Bone marrow (tissue), 2 donors: ENCODE measurements at places on chromosomes 7 and 10.
A peak's percentile ranks its signal among the peaks of the same experiment; 100 is the strongest.

- no peak for DNase-seq
These were observed 1208.0 kb downstream of the SORCS1 start for GRCh38 chr10:105956550-105956949.

DNA sequence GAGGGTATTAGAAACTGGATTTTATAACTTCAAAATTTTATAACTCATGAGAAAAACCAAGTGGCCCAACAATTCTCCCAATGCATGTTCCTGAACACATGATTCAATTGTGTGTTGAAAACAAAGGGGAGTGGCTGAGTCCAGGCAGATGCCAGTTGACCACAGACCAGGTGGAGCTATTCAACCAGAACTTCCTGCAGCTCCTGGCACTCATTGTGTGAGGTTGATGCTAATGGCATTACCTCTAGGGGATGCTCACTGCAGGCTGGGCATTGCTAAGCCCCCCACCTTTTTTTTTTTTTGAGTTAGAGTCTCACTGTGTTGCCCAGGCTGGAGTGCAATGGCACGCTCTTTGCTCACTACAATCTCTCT, 20.3 kb downstream of the MYOF start:
- no peak for DNase-seq

GRCh38 chr10:87578842-87579401, 74.2 kb downstream of the MINPP1 start:
- DNase-seq = no peak

DNA sequence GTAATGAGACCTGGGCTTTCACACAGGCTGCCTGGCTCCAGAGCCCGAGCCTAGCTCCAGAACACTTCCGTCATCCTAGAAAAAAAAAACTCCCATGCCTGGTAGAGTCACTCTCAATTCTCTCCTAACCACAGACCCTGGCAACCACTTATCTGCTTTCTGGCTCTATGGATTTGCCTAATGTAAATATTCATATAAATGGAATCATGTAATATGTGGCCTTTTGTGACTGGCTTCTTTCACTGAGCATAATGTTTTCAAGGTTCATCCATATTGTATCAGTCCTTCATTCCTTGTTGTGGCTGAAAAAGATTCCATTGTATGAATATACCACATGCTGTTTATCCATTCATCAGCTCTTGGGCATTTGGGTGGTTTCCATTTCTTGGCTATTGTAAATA, 167.7 kb upstream of the MKLN1 start:
- no peak for DNase-seq

- DNase-seq = no peak
These were observed 112.4 kb downstream of the ST7 start for GRCh38 chr7:117065571-117066150.

- no peak for DNase-seq
These were observed 717.1 kb downstream of the GRID1 start for GRCh38 chr10:85649461-85649860.

GRCh38 chr10:73251683-73252444, 580 bp downstream of the MRPS16 start:
- no peak for DNase-seq

DNA sequence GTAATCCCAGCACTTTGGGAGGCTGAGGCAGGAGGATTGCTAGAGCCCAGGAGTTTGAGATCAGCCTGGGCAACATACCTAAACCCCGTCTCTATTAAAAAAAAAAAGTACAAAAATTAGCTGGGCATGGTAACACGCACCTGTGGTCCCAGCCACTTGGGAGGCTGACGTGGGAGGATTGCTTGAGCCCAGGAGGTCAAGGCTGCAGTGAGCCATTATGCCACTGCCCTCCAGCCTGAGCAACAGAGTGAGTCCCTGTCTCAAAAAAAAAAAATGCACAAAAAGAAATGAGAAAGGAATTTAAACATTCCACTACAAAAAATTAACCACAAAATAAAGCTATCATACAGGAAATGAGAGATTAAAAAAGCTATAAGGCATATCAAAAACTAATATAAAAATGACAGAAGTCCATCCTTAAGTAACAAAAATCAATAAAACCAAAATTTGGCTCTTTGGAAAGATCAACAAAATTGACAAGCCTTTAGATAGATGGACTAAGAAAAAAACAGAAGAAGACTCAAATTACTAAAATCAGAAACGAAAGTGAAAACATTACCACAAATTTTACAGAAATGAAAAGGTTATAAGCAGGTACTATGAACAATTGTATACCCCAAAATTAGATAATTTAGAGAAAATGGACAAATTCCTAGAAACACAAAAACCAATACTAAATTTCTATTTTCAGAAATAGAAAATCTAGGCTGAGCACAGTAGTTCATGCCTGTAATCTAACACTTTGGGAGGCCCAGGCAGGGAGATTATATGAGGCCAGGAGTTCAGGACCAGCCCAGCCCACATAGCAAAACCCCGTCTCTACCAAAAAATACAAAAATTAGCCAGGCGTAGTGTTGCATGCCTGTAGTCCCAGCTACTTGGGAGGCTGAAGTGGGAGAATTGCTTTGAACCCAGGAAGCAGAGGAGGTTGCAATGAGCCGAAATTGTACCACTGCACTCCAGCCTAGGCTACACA, 42.4 kb upstream of the NANOS1 start:
- DNase-seq = no peak

DNA sequence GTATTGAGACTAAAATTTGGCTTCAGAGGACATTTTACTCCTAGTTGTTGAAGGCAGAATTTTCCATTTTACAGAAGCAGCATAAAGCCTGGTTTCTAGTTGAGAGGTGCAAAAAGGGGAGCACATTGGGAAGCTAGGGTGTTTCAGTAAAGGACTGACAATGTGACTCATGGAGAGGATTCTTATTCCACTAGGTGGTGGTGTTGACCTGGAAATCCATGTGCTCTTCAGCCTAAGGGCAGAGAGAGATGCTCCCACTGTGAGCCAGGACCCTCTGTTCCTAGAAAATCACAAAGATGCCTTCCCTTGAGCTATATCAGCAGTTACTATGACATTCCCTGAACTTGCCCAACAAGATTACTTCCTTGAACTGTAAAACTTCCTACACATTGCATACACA, 687.8 kb downstream of the IPMK start:
- DNase-seq = no peak

DNA sequence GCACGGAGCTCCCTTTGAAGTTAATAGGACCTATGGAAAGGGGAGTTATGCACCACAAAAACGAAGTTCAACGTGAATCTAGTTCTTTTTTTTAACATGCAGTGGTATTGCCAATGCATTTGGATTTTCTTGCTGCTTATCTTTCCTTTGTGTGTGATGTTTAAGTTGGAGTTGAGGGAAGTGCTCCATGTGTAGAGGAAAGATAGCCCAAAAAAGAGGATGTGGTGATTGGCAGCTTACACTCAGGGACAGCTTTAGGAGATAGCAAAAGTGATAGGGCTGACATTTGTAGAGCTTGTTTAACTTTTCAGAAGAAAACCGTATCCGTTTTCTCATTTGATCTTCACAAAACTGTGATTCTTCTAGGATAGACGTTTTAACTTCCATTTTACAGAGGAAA, 101.3 kb downstream of the MDFIC start:
- DNase-seq = peak; percentile 84

GRCh38 chr10:92751827-92752226, 62.1 kb downstream of the HHEX start:
- DNase-seq = no peak

- DNase-seq = no peak
These were observed 35.8 kb downstream of the PARP12 start for GRCh38 chr7:140026935-140027334.

- DNase-seq = no peak
These were observed 47.2 kb upstream of the RHEB start for GRCh38 chr7:151566897-151567320.

DNA sequence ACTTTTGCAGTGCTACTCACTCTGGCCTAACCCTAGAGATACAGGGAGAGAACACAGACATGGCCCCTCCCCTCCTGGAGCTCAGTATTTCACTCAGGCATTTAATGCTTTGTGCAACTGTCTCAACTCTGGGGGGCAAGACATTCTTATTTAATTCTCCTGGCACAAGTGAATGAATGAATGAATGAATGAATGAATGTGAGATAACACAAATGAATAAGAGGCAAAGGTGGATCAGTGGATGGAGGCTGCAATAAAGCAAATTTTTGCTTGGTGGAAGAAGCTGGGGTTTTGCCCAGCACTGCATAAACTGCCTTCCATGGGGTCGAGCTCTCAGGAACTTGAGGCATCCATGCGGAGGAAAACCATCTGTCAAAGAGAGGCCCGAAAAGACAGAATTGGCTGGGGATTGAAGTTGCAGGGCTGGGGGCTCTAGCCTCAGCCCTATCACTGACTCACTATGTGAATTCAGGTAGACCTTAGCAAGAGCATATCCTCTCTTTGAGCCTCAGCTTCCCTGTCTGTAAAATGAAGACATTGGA, 441.4 kb upstream of the ZMIZ1 start:
- DNase-seq = no peak

- DNase-seq = no peak
These were observed 23.5 kb downstream of the SGCE start for GRCh38 chr7:94632338-94633013.

- DNase-seq = no peak
These were observed 95.8 kb upstream of the TNS3 start for GRCh38 chr7:47677664-47678063.

DNA sequence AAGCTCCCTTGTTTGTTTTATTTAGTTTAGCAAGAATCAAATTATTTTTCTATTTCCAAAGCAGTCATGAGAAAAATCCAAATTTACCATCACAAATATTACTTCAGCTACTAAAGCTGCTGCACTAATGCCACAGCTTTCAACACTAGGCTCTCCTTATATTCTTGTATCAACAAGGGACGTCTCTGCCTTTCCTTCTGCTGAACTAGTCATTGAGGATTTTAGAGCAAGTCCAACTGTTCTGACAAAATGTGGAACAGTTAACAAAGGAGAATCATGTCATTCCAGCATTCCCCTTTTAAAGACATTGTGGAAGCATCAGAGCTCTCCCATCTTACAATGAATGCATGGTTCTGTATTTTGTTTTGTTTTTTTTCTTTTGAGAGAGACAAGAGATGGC, 28.6 kb downstream of the FAM13C start:
- DNase-seq = no peak

DNA sequence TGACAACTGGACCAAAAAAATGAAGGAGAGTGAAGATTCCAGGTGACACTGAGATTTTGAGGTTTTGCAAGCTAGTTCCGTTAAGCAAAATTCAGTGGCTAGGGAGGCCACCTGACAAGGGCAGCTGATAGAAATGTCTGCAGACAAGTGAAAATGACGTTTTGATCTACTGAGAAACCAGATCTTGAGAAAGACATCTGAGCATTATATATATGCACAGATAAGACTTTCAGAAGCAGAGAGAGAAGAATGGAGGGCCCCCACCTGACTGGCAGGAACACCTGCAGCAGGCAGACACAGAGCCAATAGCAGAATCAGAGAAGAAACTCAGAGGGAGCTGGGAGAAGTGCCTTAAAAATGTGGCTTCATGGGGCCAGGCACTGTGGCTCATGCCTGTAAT, 76.1 kb upstream of the LRGUK start:
- DNase-seq = no peak

- no peak for DNase-seq
These were observed 443.3 kb downstream of the GFRA1 start for GRCh38 chr10:115829521-115830205.

DNA sequence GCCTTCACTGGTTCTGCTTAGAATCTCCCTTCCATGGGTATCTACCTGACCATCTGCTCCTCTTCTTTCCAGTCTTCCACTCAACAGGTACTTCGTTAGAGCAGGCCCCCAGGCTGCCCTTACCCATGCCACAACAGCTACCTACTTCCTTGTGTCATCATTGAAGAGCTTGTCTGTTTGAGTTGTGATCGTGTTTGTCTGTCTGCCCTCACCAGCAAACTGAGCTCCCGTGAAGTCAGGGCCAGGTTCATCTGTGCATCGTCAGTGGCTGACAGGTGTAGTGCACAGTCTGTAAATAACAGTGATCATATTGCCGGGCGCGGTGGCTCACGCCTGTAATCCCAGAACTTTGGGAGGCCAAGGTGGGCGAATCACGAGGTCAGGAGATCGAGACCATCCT, 5.0 kb downstream of the NIPSNAP2 start:
- no peak for DNase-seq

DNA sequence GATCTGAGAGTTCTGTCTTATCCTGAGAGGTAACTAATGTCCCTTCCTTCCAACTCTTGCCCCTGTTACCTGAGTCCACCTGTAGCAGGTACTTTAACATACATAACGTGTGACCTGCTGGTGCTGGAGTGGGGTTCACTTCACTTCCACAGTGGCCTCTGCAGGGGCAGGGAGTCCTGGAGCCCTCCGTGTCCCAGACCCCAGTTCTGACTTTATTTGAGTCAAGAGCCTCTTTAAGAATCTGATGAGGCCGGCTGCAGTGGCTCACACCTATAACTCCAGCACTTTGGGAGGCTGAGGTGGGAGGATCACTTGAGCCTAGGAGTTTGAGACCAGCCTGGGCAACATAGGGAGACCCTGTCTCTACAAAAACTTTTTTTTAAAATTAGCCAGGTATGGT, 117.0 kb upstream of the RET start:
- no peak for DNase-seq

GRCh38 chr7:26156451-26157420, 4.7 kb downstream of the NFE2L3 start:
- peak; percentile 67 for DNase-seq

DNA sequence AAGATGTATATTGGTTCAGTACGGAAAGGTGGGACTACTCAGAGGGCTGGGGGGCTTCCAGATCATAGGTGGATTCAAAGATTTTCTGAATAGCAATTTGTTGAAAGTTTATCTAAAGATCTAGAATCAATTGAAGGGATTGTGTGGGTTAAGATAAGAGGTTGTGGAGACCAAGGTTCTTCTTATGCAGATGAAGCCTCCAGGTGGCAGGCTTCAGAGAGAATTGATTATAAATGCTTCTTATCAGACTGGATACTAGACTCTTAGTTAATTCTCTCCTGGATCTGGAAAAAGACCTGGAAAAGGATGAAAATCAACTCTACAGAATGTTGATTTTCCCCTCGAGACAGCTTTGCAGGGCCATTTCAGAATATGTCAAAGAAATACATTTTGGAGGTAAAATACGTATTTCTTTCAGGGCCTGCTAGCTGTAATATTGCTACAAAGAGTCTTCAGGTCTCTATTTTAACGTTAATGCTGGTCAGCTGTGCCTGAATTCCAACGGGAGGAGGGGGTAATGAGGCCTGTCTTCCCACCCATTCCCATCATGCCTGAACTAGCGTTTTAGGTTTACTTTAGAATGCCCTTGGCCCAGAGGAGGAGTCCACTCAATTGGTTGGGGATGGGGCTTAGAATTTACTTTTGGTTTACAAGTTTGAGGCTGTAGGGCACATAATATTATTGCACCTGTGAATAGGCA, 12.8 kb upstream of the GPR15LG start:
- DNase-seq = no peak

- no peak for DNase-seq
These were observed 193.2 kb downstream of the GALNT17 start for GRCh38 chr7:71325151-71325550.

- no peak for DNase-seq
These were observed 105.9 kb downstream of the GPR26 start for GRCh38 chr10:123771877-123772644.

- DNase-seq = no peak
These were observed 54.4 kb downstream of the MGMT start for GRCh38 chr10:129521161-129522025.

- DNase-seq = peak; percentile 80
These were observed 32.5 kb downstream of the ZNF438 start for GRCh38 chr10:30999070-30999712.

- no peak for DNase-seq
These were observed 101.6 kb upstream of the KCND2 start for GRCh38 chr7:120171406-120171805.
